Breast epithelium (tissue), 4 donors: ENCODE measurements at places on chromosomes 4 and X.

- no peak for DNase-seq
Observed at GRCh38 chrX:156008915-156009314, 11.4 kb downstream of the IL9R start.

- no peak for DNase-seq
Observed at GRCh38 chr4:25654971-25655963, at the start of gene SLC34A2. TSS of gene SLC34A2 (plus strand) at chr4:25655851. CDS start at chr4:25662501, 6,650 bp downstream.

DNA sequence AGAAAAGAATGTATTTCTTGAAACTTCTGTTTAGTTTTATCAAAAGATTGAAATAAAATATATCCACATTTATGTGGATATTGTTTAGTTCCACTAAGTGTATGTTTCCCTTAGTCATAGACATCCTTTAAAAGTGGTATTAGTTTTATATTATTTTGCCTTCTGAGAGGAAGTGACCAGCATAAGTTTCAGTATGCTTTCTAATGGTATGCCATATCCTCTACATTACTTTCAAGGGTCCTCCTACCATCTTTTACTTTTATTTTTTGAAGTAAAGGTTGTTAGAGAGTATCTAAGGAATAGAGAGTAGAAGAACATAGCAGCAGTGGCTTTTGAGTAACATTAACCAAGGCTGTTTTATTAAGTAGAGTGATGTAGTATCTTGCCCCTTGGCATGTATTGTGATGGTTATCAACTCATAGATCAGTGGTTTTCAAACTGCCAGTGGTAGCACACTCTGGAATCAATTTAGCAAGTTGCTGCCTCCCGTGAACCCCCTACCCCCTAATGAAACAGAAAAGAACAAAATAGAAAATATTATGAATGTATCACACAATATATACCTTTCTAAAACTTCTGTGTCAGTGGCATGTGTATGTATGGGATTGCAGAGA is 44.8 kb downstream of the RBPJ start:
- DNase-seq, result no peak

- no peak for DNase-seq
Observed at GRCh38 chr4:180539284-180539683, 1703.9 kb upstream of the TENM3 start.

DNA sequence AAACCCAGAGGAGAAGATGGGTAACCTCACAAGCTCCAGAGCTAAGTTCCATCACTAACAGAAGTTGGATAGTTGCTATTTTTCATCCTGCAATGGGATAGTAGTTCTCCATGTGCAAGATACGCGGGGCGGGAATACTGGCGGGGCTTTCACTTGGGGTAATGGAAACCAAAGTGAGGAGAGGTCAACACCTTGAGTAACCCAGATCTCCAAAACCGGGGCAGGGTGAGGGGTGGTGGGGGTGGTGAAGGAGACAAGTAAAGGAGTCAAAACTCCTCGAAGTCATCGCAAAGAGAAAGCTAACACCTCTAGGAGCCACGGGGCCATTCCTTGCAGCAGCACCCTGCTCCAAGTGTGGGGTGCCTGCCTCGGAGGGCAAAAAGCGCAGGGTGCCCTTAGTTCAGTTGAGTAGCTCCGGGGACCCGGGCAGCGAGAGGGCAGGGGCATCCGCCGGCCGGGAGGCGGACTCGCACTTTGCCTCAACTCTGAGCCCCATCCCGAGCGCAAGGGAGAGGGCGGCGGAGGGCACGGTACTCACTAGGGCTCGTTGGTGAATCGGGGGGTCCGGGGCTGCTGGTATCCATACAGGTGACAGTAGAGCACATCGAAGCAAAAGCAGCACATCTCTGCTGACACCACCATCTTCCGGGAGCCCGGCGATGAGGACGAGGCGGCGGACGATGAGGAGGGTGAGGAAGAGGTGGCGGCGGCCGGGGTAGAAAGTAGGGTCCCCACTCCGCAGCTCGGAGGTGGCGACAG is 645 bp downstream of the AMMECR1 start:
- peak; percentile 42 for DNase-seq

- no peak for DNase-seq
Observed at GRCh38 chr4:15738877-15739276, 36.0 kb downstream of the BST1 start.

- no peak for DNase-seq
Observed at GRCh38 chrX:95484781-95485180, 1199.9 kb upstream of the DIAPH2 start.

GRCh38 chrX:34528081-34528480 is 129.0 kb downstream of the TMEM47 start:
- DNase-seq, result no peak
